Ascending aorta (tissue), 2 donors: ENCODE measurements at places on chromosomes 3 and 15.

GRCh38 chr3:5545719-5546118 lies 358.2 kb downstream of the EDEM1 start:
- DNase-seq, result no peak

DNA sequence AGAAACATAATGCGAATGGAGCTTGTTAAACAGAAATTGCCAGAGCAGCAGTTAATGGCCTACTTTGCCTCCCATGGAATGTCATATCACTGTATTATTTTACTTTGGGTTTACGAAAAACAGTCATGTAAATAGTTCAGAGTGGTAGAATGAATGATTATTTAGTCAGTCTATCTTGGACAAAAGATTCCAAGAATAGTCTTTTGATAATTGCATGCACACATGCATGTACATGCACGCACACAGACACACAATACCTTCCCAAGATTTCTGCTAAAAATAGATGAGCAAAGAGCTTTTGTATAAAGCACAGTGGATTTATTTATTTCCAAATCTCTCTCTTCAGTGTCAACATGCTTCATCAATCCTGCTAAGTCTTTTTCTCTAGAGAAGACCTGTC lies 800.7 kb downstream of the DIPK2A start:
- DNase-seq, result no peak

GRCh38 chr3:55661141-55661540 lies 174.0 kb upstream of the WNT5A start:
- no peak for DNase-seq

GRCh38 chr3:22122567-22122966 lies 371.6 kb upstream of the ZNF385D start:
- DNase-seq, result no peak

GRCh38 chr3:102304550-102304949 lies 130.3 kb upstream of the ZPLD1 start:
- DNase-seq, result no peak

GRCh38 chr3:187811585-187812250 lies 66.5 kb upstream of the BCL6 start:
- DNase-seq, result no peak
